ENCODE measurements at places on chromosomes 2 and 18. TPM values are rescaled to one million over a fixed set of nuclear protein-coding genes. Genes with fewer than 3 reads are reported as not detected.

LCT gene
- not detected for total RNA-seq

PDE11A gene
- under 0.01 TPM for total RNA-seq

ALPP gene
- not detected for total RNA-seq

MEP1B gene
- total RNA-seq = not detected

NEU2 gene
- not detected for total RNA-seq

OTOS gene
- total RNA-seq = not detected

STEAP3 gene
- 60.0 TPM for total RNA-seq

OTOF gene
- total RNA-seq = not detected

LONRF2 gene
- not detected for total RNA-seq

TEKT4 gene
- total RNA-seq = not detected

AMER3 gene
- not detected for total RNA-seq

ICOS gene
- not detected for total RNA-seq

DSG4 gene
- not detected for total RNA-seq

C18orf32 gene
- total RNA-seq = 9.9 TPM

AQP4 gene
- total RNA-seq = not detected
